Daoy (cell line): ENCODE measurements at places on chromosomes 16 and 17. TPM values are rescaled to one million over a fixed set of nuclear protein-coding genes. Genes with fewer than 3 reads are reported as not detected.

DNA sequence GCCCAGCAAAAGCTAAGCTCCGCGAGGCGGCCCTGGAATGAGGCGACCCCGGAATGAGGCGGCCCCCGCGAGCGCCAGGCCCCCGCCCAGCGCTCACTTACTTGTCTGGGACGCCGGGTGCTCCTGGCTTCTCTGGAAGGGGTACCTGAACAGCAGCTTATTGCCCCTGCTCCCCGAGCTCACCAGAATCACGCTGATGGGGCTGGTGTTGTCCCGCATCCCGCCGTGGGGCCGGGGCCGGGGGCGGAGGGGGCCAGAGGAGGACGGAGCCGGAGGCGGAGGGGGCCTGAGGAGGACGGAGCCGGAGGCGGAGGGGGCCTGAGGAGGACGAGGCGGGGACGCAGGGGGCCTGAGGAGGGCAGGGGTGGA lies 440 bp downstream of the NPRL3 start:
- no peak for DNase-seq

GRCh38 chr16:86391486-86391885 lies 118.8 kb upstream of the FOXF1 start:
- DNase-seq: peak; percentile 43

DNA sequence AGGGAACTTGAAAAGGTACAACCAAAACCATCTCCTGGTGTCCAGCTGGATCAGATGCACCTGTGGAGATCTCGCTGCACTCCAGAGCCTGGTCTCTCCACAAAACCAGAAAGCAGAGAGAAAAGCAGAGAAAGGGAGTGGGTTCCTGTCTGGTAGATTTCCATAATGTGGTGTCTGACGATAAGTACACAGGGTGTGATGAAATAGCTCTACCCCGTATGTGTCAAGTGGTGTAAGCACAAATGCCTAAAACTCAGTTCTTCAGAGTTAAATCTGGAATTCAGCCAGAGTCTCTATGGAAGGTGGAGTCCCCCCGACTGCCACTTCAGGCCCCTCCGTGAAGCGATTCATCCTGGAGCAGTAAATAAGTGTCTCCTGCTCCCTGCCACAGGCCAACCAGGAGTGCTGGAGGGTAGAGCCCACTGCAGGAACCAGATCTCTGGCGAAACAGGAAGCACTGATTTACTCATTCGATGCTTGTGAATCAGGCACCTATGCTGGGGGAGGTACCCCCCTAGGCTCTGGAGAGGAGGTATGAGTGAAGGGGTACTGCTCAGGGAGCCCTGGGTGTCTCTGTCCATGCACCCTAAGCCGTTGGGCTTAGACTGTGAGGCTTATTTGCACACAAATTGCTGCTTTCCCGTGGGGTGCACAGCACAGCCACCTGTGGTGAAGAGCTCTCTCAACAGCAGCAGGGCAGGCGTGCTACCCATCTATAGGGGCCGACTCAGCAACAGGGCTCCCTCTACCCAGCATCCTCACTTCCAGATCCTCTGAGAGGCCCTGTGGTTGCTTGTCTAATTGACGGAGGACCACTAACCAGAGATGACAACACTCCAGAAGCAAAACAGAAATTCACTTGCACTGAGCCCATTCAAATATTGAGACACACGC lies 97.1 kb upstream of the MYOCD start:
- peak; percentile 55 for DNase-seq

The CFAP119 gene
- total RNA-seq: 0.91 and 5.2 TPM in 2 replicates

DNA sequence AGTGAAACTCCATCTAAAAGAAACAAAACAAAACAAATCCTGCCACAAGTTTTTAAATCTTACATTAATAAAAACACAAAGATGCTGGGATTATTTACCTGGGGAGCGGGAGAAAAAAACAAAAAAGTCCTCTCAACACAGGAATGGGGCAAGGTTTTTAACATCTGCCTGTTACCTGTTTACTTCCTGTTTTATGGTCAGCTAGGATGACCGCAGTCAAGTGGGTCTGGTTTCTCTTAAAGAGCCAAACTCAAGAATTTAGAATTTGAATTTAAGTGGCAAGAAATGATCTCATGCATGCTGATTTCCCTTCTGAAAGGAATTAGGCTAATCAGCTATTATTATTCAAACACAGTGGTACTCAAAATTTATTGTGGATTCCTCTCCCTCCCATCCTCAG lies 39.7 kb upstream of the TBC1D3K start:
- DNase-seq: no peak

GRCh38 chr16:10729104-10730048 lies 14.3 kb upstream of the NUBP1 start:
- peak; percentile 83 for DNase-seq

The TM4SF5 gene
- total RNA-seq: not detected in 2 replicates

DNA sequence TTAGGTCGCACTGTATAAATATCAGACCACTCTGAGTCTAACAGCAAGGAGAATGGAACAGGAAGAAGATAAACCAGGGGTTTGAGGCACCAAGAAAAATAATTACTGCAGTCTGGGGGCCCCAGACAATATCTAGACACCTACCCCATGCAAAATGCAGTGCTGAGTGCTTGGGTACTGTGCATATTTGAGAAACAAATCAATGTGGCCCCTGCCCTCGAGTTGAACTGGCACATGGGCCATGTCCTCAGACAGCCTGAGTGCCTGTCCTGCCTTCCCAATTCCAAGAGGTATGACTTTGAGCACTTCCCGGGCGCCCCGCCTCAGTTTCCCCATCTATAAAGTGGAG lies 6.2 kb upstream of the CIITA start:
- DNase-seq: no peak

The SLC16A3 gene
- 26.7 and 57.7 TPM in 2 replicates for total RNA-seq

GRCh38 chr16:73483934-73484711 lies 436.2 kb upstream of the ZFHX3 start:
- peak; percentile 23 for DNase-seq

DNA sequence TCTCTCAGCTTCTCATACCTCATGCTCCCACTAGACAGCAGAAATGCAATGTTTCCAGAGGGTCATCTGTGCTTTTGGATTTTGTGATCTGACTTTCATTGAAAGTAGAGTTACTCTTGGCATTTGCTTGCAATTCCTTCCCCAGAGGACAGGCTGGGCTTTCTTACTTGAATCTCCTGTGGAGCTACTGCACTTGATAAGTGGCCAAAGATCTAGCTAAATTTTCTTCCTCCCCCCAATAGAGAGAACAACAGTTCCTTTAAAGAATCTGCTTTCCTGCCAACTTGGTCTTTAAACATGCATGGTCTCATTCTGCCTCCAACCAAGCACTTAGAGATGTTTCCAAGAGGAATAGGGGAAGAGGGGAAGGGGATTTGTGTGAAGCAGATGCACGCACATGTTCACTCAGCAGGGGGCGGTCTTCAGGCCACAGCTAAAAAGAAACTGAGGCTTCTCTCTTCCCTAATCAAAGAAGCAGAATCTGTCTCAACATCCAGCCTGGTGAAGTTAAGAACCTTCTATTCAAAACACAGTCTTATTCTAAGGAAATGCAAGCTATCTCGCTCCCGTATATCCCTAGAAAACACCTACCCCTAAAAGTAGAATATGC lies 229.6 kb downstream of the ZFHX3 start:
- no peak for DNase-seq

GRCh38 chr16:67773569-67774456 lies 32.5 kb downstream of the RANBP10 start:
- DNase-seq: no peak

The RNF43 gene
- total RNA-seq: 0.57 and 1.5 TPM in 2 replicates

DNA sequence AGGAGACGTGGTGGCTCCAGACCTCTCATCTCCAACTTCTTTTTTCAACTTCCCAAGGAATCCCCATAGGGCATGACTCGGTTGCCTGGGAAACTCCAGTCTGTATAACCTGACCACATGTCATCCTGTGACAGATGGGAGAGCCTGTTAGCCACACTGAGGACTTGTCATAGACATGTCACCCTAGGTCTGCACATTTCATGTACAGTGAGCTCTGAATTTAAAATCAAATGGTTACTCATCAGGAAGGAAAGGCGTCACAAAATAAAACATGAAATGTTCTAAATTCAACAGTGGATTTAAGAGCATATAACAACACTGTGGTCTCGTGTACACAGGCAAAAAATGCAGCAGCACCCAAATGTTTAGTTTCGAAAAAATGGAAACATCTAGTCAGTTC lies 22.2 kb upstream of the ADAMTS18 start:
- DNase-seq: peak; percentile 72

The CD300LF gene
- total RNA-seq: not detected in 2 replicates

DNA sequence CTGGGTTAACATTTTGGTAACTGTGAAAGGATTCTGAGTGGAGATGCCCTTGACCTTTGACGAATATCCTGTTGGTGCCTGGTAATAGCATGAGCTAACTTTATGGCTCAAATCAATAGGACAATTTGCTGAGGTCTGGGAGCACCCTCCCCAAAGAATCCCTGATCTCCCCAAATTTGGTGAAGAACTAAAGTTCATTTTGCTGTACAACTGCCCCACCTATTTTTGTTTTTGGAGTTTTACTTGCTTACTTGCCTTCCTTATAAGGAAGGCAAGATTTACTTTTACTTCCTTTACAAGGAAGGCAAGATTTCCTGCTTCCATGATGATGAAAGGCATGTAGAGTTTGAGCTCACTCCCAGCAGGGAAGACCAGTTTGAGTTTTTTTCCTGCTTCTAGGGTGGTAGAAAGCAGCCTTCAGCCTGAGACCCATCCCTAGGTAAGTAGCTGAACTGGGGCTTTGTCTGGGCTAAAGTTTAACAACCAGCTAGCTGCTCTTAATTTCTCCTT lies 2.8 kb downstream of the KRTAP4-9 start:
- DNase-seq: no peak

- DNase-seq: no peak
These were observed 3.9 kb upstream of the LPO start for GRCh38 chr17:58234512-58234911.

GRCh38 chr16:31700200-31700529 lies 172.5 kb downstream of the AHSP start:
- DNase-seq: no peak

GRCh38 chr17:65688307-65688706 lies 126.9 kb upstream of the AXIN2 start:
- DNase-seq: no peak

GRCh38 chr17:62573480-62574117 lies 53.9 kb upstream of the MRC2 start:
- DNase-seq: no peak

DNA sequence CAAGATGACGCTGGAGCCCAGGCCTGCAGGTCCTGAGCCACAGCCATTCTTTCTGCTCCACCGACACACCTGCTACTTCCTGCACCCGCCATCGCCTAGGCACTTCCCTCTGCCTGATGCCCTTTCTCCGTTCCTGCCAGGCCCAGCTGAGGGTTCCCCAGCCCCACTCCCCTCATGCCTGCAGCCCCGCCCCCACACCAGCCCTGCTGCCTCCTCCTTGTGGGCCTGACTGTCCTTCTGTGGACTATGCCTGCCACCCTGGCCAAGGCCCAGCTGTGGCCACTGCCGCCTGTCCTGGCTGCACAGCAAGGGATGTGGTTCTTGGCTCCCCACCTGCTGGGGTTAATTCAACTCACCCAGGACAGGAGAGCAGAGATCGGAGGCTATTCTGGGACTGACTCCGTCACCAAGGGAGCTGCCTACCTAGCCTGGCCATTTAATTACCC lies 7.5 kb downstream of the NATD1 start:
- DNase-seq: no peak
